ENCODE measurements at places on chromosomes 2 and 18.
A peak's percentile ranks its signal among the peaks of the same experiment; 100 is the strongest.

DNA sequence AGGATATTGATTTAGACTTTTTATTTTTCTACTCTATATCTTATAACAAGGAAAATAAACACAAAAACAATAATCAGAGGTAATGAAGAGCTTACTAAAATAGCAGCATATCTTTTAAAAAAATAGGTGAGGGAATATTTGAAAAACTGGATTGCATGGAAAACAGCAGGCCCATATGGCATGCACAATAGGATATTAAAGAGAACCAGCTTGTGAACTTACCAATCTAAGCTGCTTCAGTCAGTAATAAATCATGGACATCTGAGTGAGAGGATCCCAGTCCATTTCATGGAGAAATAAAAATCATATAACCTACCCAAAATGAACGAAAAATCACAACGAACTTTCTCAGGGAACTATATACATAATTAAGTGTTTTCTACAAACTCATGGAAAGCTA lies 634.6 kb downstream of the ADCYAP1 start:
- DNase-seq, result no peak

- DNase-seq, result no peak
Observed at GRCh38 chr2:220935789-220936321, 636.2 kb downstream of the EPHA4 start.

DNA sequence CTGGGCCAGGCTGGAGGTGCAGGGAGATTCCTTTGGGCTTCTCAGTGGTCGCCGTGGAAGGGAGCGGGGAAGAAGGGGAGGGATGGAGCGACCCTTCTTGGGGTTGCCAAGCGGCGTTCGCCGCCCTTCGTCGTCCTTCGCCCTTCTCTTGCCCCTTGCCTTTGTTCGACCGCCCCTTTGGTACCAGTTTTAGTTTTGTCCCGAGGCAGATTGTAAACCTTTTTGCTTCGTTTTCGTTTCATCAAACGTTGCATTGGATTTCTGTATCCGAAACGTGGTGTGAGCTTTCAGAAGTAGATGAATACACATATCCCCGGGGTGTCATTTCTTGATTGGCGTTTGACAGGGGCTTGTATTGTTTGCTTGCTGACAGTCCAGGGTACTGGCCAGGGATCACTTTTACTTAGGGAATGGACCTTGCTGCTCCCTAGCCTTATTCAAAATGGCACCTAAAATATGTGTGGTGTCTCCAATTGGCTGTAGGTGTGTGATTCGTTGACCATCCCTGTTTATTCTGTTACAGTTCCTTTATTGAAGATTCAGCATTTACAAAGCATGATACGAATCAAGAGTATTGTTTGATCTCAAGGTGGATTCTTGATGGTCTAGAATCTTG lies 788 bp downstream of the USP14 start:
- DNase-seq, result peak; percentile 30

DNA sequence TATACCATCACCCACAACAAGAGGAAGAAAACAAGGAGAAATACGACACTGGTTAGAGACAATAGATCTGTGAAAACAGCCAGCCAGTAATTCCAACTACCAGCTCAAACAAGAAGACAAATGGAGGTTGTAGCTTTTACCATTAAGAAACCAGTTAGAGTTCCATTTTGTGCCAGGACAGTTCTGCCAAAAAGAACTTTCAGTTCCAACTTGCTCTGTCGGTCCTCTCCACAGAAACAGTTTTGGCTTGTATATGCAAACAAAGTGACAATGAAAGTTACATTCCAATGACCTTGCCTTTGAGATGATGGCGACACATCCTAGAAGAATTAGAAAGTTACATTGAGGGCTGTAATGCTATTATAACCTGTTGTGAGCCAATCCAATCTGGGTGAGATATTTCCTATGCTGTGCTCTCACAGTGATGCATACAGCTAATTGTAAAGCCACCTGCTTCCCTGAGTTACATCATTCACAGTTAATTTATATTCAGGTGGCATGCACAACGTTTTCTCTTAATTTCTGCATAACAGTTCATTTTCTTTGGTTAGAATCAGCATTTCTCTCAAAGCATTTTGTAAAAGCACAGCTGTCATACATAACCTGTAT lies 1378.4 kb upstream of the PIK3C3 start:
- no peak for DNase-seq

- DNase-seq, result no peak
Observed at GRCh38 chr2:76019128-76019527, 308.4 kb upstream of the GCFC2 start.

DNA sequence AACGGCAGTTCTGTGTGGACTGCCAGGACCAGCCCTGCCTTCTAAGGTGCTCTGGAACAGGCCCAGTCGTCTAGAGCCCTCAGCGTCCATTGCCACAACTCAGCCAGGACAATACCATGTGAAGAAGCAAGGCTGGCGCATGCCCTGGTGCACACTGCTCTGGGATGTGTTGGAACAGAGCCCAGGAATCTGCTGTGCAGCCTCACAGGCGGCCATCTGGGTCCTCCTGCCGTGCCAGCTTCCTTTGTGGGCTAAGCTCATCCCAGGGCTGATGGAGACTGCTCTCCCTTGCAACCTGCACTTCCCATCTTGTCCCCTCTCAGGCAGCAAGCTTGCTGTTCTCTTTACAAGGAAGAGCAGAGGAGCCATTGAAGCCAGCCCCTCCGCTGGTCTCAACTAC lies 246.4 kb upstream of the PXDN start:
- DNase-seq, result no peak

GRCh38 chr18:26802330-26803200 lies 62.9 kb downstream of the AQP4 start:
- no peak for DNase-seq

DNA sequence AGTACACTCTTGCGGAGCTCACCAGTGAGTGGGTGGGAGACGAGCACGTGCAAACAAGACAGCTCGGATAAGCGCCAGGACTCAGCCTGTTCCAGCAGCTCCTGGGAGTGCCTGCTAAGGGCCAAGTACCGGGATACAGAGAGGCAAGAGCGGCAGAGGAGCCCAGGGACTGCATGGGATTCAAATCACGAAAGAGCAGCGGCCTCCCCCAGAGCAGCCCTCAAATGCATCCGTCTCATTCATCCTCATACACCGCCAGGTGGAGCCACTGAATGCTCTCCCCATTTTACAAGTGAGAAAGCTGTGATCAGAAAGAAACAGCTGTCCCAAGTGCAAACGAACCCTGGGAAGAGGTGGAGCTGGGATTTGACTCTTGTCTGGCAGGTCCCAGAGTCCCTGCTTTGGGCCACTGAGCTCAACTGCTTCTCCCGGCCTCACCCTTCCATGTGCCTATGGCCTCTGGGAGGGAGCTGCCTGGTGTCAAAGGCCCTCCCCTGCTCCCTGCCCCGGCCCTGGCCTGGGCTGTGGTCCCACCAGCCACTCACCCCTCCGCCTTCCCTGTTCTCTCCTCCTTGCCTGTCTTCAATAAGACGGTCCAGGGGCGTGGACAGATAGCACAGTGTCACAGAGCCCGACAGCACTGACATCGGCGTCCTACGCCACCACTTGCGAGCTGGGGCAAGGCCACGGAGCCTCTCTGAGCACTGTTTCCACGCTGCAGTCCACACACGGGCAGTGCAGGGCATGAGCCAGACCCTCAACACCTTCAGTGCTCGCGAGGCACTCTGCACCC lies 72.8 kb upstream of the TAF1B start:
- DNase-seq, result peak; percentile 79

DNA sequence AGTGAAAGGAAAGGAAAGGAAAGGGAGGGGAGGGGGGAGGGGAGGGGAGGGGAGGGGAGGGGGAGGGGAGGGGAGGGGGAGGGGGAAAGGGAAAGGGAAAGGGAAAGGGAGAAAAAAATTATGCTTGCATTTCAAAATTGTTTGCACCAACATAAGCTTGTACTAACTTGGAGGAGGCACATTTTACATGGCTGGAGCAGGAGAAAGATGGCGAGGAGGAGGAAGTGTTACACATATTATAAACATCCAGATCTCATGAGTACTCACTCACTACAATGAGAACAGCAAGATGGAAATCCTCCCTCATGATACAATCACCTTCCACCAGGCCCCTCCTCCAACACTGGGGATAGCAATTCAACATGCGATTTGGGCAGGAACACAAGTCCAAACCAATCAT lies 660.2 kb upstream of the CDH2 start:
- no peak for DNase-seq

GRCh38 chr2:58122540-58122939 lies 75.9 kb downstream of the VRK2 start:
- DNase-seq, result peak; percentile 52

GRCh38 chr2:192953116-192953515 lies 758.4 kb upstream of the TMEFF2 start:
- no peak for DNase-seq

DNA sequence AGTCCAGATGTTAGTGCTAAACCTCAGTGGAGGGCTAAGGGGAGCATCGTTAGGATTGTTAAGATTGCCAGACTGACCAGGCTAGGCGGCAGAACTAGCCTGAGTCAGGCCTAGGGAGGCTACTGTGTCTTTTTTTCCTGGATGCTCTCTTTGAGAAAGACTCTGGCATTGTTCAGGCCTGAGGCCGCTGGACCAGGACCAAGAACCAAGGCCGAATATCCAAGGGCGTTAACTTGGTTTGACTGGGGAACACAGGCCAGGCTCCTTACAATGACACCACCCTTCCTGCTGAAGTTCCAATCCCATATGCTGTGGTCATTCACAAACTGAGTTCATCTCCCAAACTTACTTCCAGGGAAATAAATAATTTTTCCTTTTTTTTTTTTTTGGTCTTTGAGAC lies 10.6 kb downstream of the HTRA2 start:
- no peak for DNase-seq

DNA sequence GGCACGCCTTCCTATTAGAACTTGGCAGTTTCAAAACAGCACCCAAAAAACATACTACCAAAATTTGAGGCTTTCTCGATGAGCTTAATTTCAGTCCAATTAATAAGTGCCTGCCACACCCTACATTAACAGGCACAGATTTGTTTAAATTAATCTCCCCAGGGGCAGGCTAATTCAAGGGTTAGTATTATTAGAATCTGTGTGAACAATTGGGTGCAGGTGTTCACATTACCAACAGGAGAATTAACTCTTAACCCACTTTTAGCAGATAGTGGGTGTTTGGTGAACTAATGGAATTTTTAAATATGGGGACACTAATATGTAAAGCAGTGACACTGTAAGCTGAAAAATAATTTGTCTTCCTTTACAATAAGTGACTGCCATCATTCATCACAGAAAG lies 4.1 kb downstream of the MBD2 start:
- no peak for DNase-seq

GRCh38 chr2:171241771-171242170 lies 81.1 kb upstream of the TLK1 start:
- DNase-seq, result no peak

GRCh38 chr2:39542523-39542922 lies 105.4 kb upstream of the MAP4K3 start:
- DNase-seq, result no peak

- no peak for DNase-seq
Observed at GRCh38 chr18:44245019-44245418, 435.7 kb upstream of the SETBP1 start.

Measured in hematopoietic multipotent progenitor cell treated with erythropoietin and hydrocortisone succinate and interleukin-3 and kit ligand, for 6 days (in vitro differentiated cells).